ENCODE measurements at places on chromosomes 3 and 15. TPM values are rescaled to one million over a fixed set of nuclear protein-coding genes. Genes with fewer than 3 reads are reported as not detected.
A peak's percentile ranks its signal among the peaks of the same experiment; 100 is the strongest.

Gene NAALADL2
- 3.5 TPM for total RNA-seq

Gene CACNA2D2
- total RNA-seq: under 0.01 TPM

Gene STX19
- not detected for total RNA-seq

Gene ZNF106
- 56.6 TPM for total RNA-seq

Gene SLC22A14
- not detected for total RNA-seq

Gene ITGB5
- 28.7 TPM for total RNA-seq

Gene ATP8B4
- 45.2 TPM for total RNA-seq

Gene PIF1
- 0.29 TPM for total RNA-seq

Gene HIGD2B
- total RNA-seq: not detected

DNA sequence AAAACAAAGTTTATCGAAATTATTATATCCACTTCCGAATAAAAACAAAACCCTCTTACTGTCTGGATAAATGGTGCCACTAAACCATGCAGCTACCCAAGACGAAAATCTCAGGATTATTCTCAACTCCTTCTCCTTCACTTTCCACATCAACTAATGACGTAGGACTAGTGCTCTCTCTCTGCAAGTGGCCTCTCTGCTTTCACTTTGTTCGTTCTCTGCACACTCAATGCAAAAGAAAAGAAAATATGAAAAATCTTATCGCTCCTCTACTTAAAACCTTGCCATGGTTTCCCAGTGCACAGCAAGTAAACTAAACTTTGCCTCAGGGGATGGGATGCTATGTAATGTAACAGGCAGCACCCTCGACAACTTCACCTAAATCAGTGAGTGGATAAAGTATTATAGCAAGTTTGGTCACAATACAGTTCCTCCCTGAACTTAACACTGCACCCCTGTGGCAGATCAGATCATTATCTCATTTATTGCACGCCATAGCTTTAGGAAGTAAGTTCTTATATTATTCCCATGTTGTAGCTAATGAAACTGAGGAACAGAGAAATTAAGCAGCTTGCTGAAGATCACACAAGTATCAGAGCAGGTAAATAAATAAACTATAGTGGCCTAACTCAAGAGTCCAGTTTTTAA, 262.7 kb upstream of the GADL1 start:
- DNase-seq: no peak

DNA sequence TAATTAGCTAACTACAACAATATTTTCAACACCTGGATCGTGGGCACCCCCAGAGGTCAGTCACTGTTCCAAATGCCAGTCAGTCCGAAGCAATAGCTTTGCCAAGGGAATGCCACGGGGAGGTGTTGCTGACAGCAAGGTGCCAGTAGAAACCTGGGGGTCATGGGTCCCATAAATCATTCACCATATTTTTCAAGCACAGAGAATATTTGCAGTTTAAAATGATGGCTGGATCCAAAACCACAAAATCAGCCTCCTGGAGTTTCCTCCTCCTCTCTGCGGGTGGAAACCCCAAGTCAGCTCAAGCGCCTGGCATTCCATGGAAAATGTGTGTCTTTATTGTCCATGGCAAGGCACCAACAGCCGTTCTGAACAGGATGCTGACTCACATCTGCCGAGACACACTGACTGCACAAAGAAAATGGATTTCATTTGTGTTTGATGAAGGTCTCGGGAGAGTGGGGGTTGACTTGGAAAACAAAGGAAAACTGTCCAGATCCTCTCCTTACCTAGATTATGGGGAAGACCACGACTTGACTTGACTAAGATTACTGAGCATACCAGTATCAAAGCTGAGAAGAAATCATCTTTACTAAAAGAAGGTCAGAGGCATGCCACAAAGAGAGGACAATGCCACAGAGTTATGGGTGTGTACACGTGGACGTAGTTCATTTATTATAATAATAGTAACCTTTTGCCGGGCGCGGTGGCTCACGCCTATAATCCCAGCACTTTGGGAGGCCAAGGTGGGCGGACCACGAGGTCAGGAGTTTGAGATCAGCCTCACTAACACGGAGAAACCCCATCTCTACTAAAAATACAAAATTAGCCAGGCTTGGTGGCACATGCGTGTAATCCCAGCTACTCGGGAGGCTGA, 26.4 kb downstream of the ANXA2 start:
- DNase-seq: peak; percentile 80

GRCh38 chr3:94735354-94735753, 672.5 kb downstream of the NSUN3 start:
- DNase-seq: no peak

DNA sequence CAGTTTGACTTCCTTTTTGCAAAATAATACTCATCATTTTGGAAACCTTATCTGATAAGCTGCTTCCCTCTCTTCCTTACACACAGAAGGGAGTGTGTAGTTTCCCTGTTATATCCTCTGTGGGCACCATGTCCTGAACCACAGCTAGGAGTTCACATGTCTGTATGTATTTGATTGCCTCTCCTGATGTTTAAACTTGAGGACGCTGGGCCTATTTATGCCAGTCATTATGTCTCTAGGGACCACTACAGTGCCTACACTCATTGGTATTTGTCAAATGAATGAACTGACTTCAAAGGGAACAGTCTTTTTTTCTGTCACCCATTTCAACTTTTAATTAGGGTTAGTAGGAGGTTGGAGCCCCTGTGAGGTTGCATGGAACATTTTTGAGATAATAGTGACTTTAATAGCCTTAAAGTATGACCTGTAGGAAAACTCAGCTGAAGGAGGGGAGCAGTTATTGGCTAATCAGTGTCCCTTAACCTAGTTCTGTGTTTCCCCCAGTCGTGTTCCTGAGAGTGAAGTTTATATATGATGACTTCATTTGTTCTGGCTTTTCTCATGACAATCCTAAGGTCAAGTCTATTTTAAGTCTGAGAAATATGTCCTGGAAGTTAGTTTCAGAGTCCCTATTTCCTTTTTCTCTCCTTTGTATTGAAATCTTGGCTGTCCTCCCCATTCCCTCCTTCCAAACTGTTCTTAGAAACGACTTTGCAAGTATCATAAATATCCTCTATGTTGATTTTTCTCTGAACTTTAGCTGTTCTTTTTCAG, 28.9 kb downstream of the PDE8A start:
- no peak for DNase-seq

DNA sequence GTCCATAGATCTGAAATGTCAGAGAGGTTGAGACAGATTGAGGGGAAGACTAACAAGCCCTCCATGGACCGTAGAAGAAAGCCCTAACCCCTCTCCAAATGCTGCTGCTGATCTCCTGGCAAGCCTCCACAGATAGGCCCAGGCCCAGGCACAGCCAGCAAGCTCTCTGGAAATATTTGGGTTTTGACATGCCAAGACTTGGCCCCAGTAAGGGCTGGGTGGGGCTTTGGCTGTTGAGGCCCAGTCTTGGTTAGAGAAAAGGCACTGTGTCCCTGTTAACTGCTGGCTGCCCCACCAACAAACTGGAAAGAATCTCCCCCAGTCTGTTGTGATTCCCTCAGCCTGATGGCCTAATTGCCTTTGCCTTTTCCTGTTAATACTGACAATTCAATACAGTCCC, 208.8 kb upstream of the CTDSPL start:
- no peak for DNase-seq

DNA sequence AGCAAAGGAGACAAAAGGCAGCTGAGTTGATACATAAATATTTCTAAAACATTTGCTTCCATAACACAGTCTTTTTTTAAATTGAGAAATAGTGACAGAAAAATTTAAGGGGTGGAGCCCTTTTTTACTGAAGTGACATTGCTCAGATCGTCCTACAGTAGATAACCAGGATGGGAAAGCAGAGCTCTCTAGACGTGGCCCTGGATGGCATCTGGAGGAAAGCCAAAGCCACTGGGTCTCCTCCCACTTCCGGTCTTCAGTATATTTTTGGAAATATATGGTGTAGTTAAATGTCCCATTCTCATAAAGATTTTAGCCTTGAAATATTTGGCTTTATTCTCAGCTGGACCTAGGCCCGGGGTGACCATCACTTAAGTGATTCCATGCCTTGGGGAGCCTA, 326.1 kb downstream of the ZNF621 start:
- no peak for DNase-seq

- no peak for DNase-seq
Observed at GRCh38 chr3:138443521-138444503, 9.4 kb downstream of the ESYT3 start.

DNA sequence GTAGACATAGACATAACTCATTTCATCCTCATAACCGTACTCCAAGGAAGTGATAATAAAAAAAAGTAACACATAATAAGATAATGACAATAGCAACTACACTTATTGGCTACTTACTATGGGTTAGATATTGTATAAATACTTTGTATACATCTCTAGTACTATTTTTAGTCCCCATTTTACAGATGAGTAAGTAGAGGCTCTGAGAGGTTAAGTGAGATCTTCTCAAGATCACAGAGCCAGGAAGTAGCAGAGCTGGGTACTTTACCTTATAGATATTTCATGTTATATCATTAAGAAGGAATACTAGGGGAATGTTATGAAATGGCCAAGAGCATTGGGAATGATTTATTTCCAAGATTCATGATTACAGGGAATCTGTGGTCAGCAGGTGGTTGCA, 49.4 kb upstream of the ADAMTSL3 start:
- no peak for DNase-seq

- DNase-seq: peak; percentile 74
Observed at GRCh38 chr15:90221246-90221900, 12.4 kb downstream of the CIB1 start.

DNA sequence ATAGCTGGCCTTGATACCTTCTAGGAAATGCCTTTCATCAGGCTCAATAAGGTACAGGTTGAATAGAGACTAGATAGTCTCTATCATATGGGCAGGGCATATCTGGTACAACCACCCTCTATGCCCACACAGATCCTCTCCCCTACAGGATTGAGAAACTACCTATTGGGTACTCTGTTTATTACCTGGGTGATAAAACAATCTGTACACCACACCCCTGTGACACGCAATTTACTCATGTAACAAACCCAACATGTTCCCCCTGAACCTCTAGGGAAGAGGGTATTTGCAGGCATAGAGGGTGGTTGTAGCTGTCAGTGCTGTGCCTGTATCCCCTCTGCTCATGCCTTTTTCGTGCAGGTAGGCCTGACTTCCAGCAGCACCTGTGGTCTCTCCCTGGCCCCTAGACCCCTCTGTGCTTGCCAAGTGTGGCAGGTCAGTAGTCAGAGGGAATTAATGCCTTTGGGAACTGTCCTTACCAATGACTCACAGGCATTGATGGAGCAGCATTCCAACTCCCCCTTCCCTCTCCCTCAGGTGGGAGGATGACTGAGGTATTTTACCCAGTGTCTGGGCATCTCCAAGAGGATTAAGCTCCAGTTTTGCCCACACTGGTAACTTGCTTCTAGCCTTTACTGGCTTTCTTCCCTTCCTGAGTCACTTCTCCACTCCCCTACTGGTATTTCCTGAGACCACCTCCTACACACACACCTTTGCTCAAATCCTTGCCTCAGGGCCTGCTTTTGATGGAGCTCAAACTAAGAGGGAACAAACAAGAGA, 18.3 kb downstream of the CLSTN2 start:
- no peak for DNase-seq

GRCh38 chr3:51373658-51374421, 11.3 kb upstream of the MANF start:
- no peak for DNase-seq

DNA sequence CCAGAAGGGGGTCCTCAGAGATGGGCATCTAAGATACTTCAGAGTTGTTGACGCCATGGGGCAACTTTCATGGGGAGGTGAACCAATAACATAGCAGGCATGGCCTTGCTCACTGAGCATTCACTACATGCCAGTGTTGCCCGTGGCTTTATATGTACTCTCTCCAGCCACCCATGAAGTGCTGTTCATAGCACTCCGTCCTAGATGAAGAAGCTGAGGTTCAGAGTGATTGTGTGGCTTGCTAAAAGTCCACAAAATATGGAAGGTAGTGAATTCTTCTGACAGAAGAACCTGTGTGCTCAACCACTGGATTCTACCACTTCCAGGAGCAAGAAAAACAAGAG, 9.8 kb upstream of the SEMA4B start:
- no peak for DNase-seq

DNA sequence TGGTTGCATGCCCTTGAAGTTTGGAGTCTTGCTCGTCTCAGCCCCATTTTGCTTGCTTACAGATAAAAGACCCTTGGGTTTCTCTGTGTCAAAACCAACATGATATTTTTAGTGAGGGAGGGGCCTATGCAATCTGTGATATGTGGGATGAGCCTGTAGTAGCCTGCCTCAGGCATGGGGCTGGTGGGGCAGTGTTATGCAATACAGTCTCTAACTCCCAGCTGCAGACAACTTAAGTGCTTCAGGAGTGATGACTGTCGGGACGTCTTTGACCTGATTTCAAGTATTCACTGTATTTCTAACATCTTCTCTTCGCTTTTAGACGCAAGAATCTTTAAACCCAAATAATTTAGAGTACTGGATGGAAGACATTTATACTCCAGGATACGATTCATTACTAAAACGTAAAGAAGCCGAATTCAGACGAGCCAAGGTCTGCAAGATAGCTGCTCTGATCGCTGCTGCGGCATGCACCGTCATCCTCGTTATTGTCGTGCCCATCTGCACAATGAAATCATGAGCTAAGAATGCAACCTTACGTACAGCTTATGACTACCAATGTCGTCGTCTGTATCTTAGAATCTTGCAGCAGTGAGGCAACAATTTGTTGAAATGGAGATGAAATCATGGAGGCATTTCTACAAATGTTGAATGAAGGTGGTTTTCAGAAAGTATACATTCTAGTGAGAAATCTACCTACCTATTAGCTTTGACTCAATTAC, 35.9 kb downstream of the MINAR1 start:
- no peak for DNase-seq

GRCh38 chr3:179026636-179027035, 45.0 kb downstream of the ZMAT3 start:
- no peak for DNase-seq

DNA sequence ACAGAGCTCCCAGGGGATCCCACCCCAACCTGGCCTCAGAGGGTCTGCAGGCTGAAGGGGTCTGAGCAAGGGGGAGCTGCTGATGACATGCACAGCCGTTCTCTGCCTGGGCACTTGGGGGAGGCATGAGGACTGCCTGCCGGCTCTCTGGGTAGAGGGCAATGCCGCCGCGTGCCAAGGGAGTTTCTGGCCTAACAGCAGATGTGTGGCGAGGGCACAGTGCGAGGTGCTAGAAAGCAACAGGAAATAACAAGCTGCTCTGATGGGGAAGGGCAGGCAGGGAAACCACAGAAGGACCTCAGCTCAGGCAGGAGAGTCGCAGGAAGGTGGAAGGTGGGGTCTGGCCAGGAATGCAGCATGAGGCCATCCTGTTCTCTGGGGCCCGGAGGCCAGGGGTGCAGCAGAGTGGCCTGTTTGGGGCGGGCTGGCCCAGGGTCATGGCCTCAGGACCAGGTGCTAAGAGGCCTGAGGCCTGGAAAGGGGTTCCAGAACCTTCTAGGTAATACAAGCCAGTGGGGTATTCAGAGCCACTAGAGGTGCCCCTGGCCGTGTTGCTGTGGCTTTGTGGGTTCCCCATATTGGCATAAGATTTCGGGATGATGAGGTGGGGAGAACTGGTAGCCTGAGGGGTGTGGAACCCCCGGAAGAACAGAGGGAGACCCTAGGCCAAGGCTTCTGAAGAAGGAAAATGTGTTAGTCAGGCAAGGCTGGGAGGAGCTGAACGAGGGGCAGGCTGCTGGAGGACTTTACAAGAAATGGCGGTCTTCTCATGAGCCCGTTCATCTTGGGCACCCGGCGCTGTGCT, 41.2 kb downstream of the RGMA start:
- DNase-seq: no peak

GRCh38 chr3:89032346-89033013, 74.9 kb upstream of the EPHA3 start:
- no peak for DNase-seq

- DNase-seq: no peak
Observed at GRCh38 chr3:42829083-42829627, 19.9 kb downstream of the ACKR2 start.
